ENCODE measurements at places on chromosomes 12 and 14.

- peak; percentile 49 for DNase-seq
Measured at GRCh38 chr12:123388177-123388950, 4.4 kb downstream of the KMT5A start.

DNA sequence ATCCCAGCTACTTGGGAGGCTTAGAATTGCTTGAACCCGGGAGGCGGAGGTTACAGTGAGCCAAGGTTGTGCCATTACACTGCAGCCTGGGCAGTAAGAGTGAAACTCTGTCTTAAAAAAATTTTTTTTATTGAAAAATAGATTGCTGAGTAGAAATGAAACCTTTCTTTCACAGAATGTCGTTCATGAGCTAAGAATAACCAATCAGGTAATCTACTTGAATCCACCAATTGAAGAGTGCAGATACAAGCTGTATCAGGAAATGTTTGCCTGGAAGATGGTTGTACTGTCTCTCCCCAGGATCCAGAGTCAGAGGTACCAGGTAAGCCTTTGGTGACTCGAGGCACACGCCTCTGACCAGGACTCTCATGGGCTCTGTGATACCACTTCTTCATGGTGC is 27.0 kb downstream of the DYNC1H1 start:
- DNase-seq, result no peak

DNA sequence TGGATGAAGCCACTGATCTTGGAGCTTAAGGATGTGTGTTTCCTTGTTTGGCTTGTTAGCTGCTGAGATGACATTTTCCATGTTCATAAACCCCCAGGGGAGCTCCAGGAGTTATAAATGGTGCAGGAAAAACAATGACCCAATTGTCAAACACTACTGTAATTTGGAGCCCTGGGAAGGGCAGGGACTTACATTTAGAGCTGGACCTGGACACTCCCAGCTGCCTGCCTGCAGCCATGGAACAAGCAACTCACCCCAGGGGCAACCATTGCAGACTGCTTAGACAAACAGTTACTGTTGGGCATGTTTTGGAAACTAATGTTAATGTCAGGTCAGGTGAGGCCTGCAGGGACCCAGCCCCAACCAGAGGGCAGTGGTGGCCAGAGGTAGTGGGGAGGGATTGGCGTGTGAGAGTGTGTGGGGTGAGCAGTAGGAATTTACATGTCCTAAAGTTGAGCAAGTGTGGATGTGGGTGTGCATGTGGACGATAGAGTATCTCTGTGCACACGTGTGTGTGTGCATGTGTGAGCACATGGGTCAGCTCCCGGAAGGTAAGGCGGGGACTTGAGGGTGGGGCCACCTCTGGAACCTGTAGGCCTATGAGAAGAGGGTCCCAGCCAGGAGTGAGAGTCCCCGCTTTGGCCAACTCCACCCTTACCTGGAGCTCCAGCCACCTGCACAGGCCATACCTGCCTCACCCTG is 86.4 kb upstream of the NOS1 start:
- DNase-seq, result no peak

- peak; percentile 98 for DNase-seq
Measured at GRCh38 chr14:79325071-79325470, 886.2 kb downstream of the DIO2 start.

DNA sequence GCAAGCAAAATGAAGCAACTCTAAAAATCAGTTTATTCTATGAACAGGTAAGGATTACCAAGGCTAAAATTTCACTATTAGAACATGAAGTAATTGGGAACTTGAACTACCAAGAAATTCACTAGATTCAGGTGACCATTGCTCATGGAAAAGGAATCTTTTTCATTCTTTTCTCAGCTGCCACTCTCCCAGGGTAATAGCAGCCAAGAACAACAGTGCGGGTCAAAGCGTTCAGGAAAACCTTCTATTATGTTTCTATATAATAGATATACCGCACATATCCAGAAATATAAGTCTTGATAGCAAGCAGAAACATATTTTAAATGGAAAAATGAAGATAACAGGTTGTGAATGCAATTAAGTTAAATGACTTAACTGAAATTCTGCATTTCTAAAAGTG is 125.6 kb downstream of the NELL2 start:
- DNase-seq, result no peak

DNA sequence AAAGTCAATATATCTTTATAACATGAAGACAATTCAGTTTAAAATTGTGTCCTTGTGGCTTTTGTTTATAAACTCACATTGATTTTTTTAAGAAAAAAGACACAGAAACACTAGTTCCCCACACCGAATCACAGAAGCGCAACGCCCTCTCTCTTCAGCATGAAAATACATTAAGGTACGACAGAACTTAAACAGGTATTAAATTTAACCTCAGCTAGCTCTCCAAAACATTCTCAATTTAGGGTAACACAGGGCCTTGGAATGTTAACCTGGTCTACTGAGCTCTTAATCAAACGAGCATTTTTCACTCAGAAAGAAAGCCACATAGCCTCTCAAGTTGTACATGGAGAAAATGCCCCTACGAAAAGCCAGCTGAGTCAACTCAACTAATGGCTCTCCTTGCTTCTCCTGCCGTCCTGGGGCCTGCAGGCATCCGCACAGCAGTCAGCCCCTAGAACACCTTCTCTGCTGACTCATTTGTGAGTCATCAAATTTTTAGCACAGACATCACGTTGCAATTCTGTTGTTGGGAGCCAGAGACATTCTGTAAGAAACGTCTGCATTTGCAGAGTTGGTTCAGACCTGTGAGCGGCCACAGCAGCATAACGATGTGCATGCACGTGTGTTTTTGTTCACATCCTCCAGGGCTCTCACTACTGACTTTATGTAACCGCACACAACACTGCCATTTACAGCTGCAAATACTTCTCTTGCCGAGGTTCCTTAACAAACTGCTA is 141.6 kb downstream of the ITPR2 start:
- no peak for DNase-seq

- DNase-seq, result no peak
Measured at GRCh38 chr12:91126516-91126915, 15.2 kb upstream of the LUM start.

DNA sequence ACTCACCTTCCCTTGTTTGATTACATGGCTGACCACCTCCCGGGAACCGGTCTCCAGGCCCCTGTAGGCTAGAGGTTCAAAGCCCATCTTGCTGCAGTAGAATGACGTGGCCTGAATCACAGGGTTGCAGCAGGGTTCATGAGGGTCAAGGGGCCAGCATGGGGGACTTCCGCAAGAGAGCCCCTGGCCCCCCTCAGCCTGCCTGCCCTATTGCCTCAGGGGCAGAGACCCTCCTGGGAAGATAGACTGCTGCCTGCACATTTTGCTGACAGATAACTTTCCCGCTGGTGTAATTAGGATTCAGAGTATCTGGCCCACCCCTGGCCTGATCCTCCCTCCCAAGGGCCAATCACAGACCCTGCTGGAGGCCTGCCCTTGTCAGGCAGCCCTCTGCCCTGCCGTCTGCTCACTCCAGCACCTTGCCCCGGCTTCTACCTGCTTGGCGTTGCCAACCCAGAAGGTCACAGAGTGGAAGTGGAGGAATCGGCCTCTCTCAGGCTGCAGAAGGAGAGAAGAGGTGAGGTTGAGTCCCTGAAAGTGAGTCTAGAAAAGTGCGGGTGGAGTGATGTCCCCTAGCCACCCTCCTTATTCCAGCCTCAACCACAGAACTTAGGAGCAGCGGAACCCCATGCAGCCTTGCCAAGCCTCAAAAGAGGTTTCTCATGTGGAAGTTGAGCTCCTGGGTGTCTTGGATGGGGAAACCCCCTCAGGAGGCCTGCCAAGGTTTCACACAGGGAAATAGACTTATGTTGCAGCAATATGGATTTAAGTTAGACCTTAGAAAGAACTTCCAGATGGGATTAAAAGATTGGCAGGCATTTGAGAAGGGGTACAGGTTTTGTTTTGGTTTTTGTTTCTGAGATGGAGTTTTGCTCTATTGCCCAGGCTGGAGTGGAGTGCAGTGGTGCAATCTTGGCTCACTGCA is 1.1 kb downstream of the HPD start:
- no peak for DNase-seq

GRCh38 chr12:87315-87714 is 20.7 kb downstream of the IQSEC3 start:
- no peak for DNase-seq

- DNase-seq, result no peak
Measured at GRCh38 chr12:24947541-24948419, 1.1 kb downstream of the BCAT1 start.

GRCh38 chr14:57493467-57494181 is at the start of gene CCDC198:
TSS of gene CCDC198 (minus strand) at chr14:57493857. CDS start at chr14:57493715, 142 bp downstream.
- no peak for DNase-seq

- DNase-seq, result no peak
Measured at GRCh38 chr12:95173392-95174251, 43.6 kb downstream of the FGD6 start.

DNA sequence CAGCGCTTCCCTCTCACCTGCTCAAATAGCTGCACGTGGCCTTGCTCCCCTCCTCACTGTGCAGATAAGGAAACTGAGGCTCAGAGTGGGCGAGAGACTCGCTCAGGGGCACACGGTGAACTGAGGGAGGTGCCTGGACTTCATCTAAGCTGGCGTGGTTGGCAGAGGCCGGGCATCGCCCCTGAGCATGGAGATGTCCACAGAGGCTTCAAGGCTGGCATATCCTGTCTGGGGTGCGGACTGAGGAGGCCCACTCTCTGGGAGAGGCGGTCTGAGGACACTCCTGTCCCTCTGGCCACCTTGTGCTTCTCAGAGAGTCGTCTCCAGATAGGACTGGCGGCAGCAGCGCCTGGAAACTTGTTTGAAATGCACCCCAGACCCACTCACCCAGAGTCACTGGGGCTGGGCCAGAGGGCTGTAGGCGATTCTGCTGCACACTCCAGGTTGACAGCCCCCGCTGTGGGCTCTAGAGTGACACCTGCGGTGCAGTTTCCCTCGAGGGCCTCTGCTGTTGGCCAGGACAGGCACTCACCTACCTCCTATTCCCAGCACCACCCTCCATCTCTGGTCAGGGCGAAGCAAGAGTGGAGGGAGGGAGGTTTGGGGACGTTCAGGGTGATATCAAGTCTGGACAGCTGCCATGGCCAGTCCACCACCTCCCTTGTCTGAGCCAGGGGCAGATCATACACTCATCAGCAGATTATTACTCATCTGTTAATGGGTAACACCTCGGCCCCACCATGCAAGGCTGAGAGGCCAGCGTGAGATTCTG is 11.2 kb upstream of the LBHD2 start:
- no peak for DNase-seq

DNA sequence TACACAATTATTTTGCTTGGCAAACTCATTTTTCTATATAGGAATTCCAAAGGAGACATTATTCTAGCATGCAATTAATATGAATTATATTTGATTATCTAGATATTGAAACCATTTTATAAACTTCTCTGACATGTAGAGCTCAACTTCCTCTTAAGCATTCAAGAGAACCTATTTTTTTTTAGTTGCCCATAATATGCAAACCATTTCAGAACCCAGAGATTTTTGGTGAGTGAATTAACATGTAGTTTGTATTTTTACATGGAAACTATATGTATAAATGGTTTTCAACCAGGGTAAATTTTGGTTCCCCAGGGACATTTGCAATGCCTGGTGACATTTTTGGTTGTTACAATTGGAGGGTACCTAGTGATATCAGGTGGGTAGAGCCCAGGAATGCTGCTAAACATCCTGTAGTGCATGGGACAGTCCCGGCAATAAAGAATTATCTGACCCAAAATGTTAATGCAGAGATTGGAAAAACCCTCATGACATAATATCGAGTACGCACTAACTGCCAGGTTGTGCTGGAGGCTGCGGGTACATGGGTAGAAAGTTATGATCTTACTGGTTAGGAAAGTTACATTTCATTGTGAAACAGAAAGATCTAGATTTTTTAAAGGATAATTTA is 338.9 kb upstream of the GARIN2 start:
- DNase-seq, result no peak

GRCh38 chr12:40711121-40711520 is 18.9 kb downstream of the CNTN1 start:
- no peak for DNase-seq
